ENCODE measurements at places on chromosomes 2 and 18.

- DNase-seq: no peak
Observed at GRCh38 chr2:174397773-174398172, 2.2 kb downstream of the SCRN3 start.

DNA sequence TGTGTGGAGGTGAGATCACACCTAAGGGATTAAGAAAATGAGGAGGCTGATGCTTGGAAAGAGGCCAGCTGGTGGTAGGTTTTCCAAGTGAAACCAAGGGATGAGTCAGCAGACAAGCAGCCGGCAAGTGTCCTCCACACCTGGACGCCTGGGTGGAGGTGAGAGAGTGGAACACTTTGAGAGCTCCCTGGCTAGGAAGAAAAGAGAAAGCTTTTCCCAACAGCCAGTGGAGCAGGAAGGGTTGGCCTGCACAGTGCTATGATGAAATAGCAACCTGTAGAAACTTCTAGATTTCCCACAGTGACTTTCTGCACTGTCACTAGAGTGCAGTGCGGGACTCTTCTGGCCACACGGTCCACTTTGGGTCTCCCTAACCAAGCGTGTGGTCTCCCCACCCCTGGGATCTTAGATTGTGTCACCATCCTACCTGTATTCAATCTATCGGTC, 19.6 kb upstream of the IL37 start:
- DNase-seq: no peak

DNA sequence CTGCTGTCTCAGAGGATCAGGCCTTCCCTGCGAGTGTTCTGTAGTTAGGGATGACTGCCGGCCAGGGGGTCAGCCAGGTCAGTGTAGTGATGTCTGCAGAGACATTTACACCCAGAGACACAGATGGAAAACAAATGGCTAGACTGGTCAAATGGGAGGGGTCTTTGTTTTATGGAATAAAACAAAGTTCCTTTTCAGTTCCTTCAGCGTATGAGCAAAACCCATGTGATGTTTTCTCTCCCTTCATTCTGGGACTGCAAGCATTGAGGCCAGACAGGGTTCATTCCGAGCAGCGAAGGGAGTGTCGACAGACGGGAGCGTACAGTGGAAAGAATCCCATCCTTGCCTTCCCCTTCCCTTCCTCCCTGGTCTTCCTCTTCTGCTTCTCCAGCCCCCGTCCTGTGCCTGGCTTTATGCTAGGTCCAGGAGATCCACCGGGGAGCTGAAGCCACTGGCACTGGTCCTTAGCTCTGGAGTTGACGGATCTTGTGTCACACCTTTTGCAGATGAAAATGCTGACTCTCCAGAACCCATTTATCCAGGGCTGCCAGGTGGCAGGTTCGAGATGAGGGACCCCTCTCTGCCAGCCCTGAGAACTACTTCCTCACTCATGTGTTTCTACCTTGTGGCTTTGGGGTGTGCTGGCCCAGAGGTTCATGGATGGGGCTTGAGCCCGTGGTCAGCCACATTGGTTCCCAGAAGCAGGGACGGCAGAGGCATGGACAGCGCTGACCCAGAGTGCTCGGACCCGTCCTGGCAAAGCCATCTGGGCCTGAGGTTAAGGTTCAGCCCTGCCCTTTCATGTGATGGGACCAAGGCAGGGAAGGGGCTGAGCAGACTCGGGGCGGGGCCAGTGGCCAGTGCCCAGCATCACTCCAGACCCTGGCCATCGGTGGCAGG, 24.2 kb downstream of the ITGB1BP1 start:
- no peak for DNase-seq

DNA sequence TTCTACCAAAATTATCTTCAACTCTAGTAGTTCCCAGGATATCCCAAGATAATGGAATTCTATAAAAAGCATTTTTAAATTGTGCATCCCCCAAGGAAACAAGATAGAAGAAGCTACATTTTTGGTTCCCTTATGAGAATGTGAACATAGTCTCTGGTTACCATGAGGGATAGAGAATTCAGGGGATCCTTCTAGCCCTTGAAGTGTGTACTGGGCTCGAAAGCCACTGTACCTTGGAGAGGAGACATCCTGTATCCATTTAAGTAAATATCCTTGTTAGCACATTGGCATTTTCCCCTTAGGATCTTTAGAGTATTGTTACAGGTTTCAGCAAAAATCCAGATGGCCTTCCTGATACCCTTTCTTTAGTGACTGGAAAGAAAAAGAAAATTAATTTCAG, 228.5 kb downstream of the RTP5 start:
- no peak for DNase-seq

GRCh38 chr18:3998698-3999333, 456.3 kb downstream of the DLGAP1 start:
- no peak for DNase-seq

All from stimulated activated CD4-positive, alpha-beta T cell treated with anti-CD3 and anti-CD28 coated beads, Interleukin-1b, Interleukin-23, amount 100 ng/mL, for 1 hour (primary cell).